ENCODE measurements at places on chromosomes 1 and 21.

GRCh38 chr1:205228093-205228521, 361 bp downstream of the TMCC2 start:
- DNase-seq, result no peak

DNA sequence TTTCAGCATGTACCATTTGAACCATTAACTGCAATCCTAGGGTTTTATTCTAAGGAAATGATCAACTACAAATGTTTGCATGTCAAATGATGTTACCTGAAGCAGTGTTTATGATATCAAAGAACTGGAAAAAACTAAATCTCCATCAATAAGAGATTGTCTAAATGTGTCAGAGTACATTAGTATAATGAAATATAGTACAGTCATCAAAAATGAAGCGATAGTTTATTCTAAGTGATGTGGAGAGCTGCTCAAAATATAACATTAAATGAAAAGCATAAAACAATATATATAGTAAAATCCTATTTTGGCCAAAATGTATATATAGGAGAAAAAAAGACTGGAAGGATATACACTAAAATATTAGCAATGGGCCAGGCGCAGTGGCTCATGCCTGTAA, 24.0 kb downstream of the AKNAD1 start:
- DNase-seq, result no peak

DNA sequence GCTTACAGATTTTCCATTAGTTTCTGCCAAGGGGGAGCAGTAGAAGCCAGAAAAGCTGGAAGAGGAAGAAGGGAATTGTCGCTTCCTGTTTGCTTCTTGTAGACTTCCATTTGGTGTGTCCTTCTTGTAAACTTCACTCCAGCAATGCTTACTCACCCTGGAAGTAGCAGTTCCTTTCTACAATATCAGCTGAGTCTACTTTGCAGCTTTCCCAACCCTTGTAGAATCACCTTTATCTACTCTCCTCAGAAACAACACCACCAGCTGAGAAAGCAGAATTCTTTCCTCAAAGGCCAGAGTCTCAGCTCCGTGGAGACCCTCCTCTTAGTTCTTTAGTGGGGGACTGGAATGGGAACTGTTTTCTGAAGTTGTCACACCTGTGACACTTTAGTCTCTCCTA, 1136.7 kb upstream of the TMPRSS15 start:
- no peak for DNase-seq

- DNase-seq, result no peak
These were observed 72.1 kb downstream of the PDE9A start for GRCh38 chr21:42725416-42725930.

GRCh38 chr1:215458562-215458961, 108.5 kb upstream of the KCTD3 start:
- no peak for DNase-seq

GRCh38 chr1:184789884-184790283, 35.2 kb upstream of the EDEM3 start:
- DNase-seq, result no peak

GRCh38 chr1:160371346-160371631, 4.4 kb downstream of the NHLH1 start:
- DNase-seq, result no peak

- DNase-seq, result no peak
These were observed 29.4 kb downstream of the CDK18 start for GRCh38 chr1:205533748-205534443.

DNA sequence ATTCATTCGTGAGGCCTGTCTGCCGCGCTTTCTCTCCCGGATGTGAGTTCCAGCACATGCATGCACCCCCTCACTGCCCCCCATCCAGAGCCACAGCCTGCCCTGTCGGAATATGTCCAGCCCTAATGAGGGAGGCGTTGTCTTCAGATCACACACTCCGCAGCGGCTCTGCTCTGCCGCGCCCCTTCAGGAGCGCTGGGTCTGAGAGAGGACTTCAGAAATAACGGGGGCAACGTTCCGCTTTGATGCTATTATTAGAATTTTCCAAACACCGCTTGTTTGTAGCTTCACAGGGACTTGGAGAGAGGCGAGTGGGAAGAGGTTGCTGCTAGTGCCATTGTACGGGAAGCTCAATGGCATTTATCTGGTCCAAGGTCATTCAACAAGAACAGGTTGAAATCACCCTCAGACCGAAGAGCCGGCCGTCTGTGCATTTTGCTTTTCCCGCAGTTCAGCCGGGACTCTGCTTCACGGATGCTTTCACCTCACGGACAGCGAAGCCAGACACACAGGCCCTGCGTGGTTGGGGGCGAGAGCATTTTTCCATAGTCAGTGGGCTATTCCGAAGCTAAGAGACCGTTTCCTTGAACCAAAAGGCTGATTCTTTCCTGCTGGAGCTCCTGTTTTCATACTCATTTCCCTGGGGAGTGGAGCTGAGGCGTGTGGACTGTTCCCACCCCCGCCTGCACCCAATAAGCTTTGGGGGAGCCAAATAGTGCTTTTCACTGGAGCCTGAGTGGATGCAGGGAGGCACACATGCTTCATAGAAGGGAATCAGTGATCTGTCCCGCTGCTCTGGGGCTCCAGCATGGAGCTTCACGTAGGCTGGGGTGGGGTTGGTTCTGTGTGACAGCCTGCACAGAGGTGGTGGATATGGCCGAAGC, 69.7 kb downstream of the GALNT2 start:
- DNase-seq, result no peak

- DNase-seq, result no peak
These were observed 120.8 kb upstream of the GADD45A start for GRCh38 chr1:67564193-67564592.

DNA sequence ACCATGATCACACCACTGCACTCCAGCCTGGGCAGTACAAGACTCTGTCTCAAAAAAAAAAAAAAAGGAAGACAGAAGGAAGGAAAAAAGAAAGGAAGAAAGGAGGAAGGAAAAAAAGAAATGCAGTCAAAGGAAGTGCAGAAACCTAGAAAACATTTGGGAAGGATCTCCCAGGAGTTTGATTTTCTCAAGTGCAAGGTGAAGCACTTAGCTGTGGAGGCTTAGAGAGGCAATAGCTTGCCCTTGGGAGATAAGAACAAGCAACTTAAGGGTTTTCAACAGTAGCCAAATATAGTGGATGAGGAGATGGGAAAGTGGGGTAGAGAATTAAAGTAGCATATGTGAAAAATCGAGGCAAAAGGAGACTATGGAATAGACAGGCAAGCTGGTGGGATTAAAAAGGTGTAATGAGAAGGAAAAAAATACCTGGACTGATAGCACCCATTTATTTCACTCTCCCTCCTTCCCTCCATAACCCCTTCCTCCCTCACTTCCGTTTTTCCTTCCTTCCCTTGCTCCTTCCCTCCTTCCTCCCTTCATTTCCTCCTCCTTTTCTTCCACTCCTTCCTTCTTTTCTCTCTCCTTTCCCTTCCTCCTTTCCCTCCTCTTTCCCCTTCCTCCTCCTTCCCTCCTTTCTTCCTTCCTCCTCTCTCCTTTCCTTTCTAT, 6.8 kb upstream of the FAM89A start:
- DNase-seq, result no peak

- DNase-seq, result no peak
These were observed 211.3 kb downstream of the ZNF326 start for GRCh38 chr1:90206260-90206659.

- no peak for DNase-seq
These were observed 4.4 kb upstream of the TMCO2 start for GRCh38 chr1:40243351-40243750.

- DNase-seq, result no peak
These were observed 174.3 kb upstream of the LMO4 start for GRCh38 chr1:87154384-87154783.
